Suppressor macrophage (primary cell): ENCODE measurements at places on chromosomes 6 and 20.

- DNase-seq: no peak
Measured at GRCh38 chr20:37329481-37330165, 16.3 kb upstream of the SRC start.

- no peak for DNase-seq
Measured at GRCh38 chr6:26268659-26269402, 96.2 kb upstream of the BTN3A2 start.

GRCh38 chr20:1804554-1804956, 90.7 kb upstream of the SIRPA start:
- DNase-seq: no peak

- no peak for DNase-seq
Measured at GRCh38 chr6:26029570-26029856, 57.7 kb upstream of the HFE start.

DNA sequence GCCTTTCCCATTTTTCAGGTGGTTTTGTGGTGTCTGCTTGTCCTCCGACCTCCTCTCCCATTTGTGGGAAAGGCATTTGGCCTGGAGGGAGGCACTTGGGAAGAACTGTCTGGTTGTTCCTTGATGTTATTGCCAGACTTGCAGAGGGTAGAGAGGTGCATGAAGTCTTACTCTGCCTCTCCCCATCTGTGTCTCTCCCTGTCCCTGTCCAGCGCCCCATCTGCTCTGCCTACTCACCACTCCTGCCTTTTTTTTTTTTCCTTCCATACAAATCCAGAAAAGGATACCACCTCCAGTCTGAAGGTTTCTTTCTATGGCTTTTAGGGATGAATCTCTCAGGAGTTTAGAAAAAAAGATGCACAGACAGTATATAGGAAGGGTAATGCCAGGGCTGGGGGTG, 19.8 kb downstream of the PPARD start:
- no peak for DNase-seq

DNA sequence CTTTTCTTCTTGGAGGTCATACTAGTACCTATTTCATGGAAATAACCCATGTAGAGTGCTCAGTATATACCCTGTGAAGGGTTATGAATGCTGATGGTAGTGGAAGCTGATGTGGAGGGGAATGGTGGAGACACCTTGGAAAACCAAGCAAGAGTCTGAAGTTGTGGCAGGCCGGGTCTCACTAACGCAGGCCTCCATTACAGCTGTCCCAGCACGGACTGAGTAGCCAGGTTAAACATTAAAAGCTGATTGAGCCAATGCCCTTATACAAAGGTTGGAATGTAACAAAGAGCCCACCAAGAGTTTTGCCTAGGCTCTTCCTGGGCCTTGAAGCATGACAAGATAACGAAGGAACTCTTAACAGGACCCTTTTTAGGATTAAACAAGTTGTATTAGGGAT, 2.1 kb upstream of the PCMTD2 start:
- DNase-seq: no peak

DNA sequence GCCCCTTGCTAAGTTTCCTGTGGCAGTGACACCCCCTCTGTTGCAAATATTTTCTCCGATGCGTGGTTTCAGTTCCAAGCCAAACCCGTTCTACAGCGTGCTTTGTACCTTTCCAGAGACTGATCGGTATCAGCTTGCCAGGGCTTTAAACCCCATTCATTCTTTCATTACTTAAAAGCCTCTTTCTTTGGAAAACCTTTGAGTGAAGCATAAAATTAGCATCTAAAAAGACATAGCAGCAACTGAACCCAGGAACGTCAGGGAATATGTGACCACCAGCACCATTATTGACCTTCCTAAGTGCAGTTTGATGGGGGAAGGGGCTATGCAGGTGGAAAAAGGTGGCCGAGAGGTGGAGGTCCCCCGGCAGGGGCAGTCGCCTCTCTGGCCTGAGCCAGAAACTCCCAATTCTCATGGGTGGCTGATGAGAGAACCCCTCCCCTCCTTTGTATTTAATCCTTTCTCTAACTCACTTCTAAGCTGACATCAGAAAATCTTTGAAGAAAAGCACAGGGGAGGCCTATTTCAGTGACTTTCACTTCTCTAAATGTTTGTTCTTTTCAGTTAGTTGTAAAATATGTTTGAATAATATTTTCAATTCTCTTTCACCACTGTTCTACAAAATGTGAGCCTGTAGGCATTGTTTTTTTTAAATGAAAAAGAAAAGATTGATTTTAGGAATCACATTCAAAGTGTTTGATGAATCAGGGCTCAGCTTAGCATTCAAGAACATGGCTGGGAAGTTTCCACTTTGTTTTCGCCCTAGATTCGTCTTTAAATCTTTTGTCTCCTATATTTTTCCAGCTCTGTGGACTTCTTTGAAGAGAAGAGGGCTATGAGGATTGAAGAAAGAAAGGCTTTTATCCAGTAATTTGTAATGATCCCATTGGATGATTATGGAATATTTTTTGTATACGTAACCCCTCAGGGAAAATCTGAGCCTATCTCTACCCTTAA, 89.2 kb downstream of the RSPH3 start:
- peak; percentile 29 for DNase-seq

- DNase-seq: no peak
Measured at GRCh38 chr6:169571123-169571962, 130.5 kb downstream of the WDR27 start.

GRCh38 chr6:3001773-3002293, 2.1 kb downstream of the NQO2 start:
- peak; percentile 75 for DNase-seq

DNA sequence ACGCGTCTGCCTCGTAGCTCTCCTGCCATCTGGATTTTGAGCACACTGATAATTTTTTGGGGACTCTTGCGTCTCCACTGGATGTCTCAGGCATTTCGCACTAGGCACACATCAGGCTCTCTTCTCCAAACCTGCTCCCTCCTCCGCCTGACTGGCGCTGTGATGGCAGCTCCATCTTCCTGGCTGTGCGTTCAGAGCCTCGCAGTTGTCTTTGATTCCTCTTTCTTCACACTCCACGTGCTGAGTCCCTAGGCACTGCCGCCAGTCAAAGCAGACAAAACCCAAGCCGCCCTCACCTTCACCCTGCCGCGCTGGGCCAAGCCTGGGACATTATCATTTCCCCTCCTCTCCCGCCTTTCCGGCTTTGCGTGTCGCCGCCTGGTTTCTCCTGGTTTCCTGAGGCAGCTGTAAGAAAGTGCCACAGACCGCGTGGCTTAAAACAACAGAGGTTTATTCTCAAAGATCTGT, 778 bp downstream of the PSMG4 start:
- DNase-seq: peak; percentile 61

- DNase-seq: peak; percentile 52
Measured at GRCh38 chr6:117498159-117498558, 15.7 kb downstream of the DCBLD1 start.

GRCh38 chr20:40368876-40369275, 320.2 kb downstream of the MAFB start:
- DNase-seq: no peak

GRCh38 chr6:2714111-2714895, 36.4 kb downstream of the MYLK4 start:
- peak; percentile 55 for DNase-seq

- no peak for DNase-seq
Measured at GRCh38 chr6:20237677-20238460, 25.6 kb upstream of the MBOAT1 start.

DNA sequence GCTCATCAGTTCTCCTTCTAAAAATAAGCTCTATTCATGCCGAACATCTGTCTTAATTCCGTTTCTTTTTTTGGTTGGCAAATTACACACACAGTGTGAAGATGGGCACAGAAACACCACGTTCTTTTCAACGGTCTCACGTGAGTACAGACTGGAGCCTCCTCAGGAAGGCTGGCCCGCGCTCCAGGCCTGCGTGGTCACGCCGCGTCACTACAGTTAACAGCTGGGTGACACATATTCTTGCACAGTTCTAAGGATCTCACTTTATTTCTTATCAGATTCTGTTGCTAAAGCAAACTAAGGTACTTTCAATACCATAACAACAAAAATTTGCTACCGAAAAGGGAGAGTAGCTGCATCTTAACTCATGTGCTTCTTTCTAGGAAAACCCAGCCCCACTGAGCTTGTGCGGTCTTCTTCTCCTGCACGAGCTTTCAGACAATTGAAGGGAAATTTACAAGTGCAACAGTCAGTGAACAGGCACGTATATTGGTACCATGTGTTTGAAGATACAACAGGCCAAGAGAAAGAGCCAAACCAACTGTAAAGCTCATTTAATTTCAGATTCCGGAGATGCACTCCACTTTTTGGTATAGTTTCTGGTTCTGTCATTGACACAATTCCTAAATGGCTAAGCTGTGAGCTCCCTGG, 55.6 kb upstream of the MPC1 start:
- peak; percentile 2 for DNase-seq

GRCh38 chr6:142838821-142839685, 105.9 kb downstream of the HIVEP2 start:
- DNase-seq: no peak

DNA sequence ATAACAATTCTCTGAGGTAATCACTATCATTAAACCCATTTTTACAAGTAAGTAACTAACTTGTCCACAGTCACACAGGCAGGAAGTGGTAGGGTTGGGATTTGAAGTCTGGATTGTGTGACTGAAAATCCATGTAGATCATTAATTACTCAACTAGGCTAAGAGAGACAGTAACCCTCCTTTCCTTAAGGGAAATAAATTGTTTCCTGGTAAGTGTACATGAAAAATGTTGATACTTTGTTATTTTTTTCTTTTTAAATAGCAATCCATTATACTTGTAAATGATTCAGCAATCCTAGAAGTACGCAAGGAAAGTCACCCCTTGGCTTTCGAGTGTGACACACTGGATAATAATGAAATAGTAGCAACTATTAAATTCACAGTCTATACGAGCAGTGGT, 11.6 kb downstream of the SPACA1 start:
- DNase-seq: no peak

- DNase-seq: no peak
Measured at GRCh38 chr6:158322724-158323560, 10.7 kb downstream of the TULP4 start.

DNA sequence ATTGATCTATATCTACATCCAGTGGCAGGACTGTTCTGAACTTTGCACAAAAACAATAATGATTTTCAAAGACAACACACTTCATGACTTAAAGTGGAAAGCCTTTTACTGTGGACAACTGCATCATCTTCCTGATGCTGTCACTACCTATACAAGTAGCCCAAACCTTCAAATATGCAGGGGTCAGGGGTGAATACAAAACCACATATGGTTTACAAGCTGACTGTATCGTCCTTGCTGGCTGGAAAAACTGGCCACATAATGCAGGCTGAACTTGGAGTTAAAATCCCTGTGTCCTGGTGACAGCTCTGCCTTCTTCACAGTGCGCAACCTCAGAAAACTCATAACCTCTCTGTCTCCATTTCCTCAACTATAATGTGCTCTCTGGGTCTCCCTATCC, 128.9 kb downstream of the GMDS start:
- DNase-seq: no peak

GRCh38 chr6:6484681-6485080, 103.8 kb upstream of the LY86 start:
- no peak for DNase-seq

GRCh38 chr6:111583986-111584385, 21.7 kb downstream of the TRAF3IP2 start:
- DNase-seq: no peak
